Ascending aorta (tissue), 2 donors: ENCODE measurements at places on chromosomes 7 and 10. TPM values are rescaled to one million over a fixed set of nuclear protein-coding genes. Genes with fewer than 3 reads are reported as not detected.

GRCh38 chr7:50382455-50382854 lies 67.7 kb downstream of the FIGNL1 start:
- no peaks in the 10 kb centered on the region for H3K36me3 ChIP-seq
- no peak overlapping the region for H3K4me3 ChIP-seq
- H3K4me1 ChIP-seq, result no peaks in the 10 kb centered on the region
- no peak for DNase-seq

DNA sequence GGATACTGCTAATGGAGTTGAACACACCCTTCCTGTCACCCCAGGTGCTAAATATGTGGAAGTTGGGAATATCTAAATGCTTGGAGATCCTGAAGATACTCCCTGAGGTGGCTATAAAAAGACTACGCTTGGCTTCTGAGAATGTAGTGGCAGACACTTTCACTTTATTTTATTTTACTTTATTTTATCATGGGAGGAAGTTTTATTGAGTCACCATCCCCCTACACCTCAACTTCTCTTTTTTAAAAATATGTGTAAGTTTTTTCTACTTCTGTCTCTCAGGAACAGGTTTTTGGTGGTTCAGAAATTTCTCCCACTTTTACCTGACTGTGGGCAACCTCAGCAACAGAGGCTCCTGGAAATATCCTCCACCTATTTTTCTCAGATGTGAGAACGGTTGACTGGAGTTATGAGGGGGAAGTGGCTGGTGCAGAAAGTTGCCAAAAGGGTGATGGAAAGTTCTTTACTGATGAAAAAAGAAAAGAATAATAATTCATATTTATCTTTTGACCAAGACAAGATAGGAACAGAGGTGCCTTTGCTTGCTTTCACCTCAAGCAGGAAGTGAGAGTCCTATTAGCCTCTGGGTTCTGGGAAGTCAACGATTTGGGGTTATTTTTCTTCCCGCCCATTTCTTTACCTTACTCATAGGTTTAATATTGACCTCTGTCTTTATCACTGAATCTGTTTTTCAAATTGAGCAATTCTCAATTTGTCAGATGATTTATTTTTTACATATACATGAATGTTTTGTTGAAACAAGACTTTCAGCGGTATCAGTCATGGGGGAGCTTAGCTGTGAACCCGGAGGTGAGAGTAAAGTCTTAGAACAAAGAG lies 103.6 kb downstream of the AHR start:
- no peak for DNase-seq
- H3K27me3 ChIP-seq, result no peaks in the 10 kb centered on the region
- no peak overlapping the region for H3K27ac ChIP-seq
- H3K36me3 ChIP-seq, result no peaks in the 10 kb centered on the region
- no peak overlapping the region for H3K4me3 ChIP-seq

DNA sequence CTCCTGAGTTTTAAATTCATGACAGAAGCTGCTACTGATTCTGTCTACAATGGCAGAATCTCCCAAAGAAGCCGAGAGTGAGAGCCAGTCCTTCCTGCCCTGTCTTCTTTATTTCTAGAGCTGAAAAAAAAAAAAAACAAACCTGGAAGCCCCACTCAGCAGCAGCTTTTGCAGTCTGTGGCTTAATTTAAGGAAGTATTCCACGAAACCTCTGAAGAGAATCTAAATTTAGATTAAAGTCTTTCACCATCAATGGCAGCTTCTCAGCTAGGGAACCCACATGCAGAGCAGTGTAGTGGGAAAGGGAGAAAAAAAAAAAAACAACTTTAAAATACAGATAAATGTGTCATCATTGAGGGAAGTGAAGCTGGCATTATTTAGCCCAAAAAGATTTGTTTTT lies 23.4 kb downstream of the SMURF1 start:
- peaks cover 27% of the 10 kb centered on the region for H3K4me1 ChIP-seq
- no peaks in the 10 kb centered on the region for H3K27me3 ChIP-seq
- DNase-seq, result no peak
- H3K27ac ChIP-seq, result peak overlapping the region; percentile 89
- no peaks in the 10 kb centered on the region for H3K36me3 ChIP-seq
- H3K4me3 ChIP-seq, result peak overlapping the region; percentile 57

DNA sequence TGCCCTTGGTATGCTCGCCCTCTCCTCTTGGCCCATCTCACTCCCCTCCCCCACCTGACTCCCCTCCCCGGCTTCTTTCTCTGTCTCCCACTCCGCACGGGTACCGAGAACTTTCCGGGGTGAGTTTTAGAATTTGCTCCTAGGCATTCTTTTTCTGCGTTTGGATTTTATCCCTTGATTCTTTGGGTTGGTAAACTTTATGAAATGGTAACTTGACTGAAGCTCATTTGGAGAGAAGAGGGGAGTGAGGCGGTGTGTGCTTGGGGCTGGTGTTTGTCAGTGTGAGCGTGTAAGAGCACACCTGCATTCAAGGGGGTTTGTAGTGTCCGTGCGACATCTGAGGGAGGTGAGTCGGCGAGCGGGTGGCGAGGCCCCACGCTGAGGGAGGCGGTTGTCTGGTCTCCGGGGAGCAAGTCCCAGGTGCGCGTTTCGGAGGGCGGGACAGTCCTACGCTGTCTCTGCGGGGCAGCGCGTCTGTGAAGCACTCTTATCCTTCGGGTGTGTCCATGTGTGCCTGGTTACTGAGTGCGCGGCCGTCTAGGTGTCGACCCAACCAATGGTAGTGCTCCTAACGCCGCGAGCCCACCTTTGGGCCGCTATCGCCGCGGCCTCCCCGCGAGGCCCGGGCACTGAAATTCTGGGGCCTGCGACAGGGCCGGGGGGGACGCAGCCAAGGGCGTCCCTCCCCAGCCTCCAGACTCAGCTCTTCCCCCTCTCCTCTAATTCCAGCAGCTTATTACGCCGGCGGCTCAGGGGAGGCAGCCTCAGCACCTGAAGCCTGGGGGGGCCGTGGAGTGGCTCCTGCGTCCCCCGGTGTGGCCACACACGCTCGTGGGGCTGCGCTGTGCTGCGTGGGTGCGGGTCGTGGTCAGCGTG lies 2.6 kb upstream of the ZNF503 start:
- peak overlapping the region; percentile 95 for H3K4me3 ChIP-seq
- peaks cover 5% of the 10 kb centered on the region for H3K4me1 ChIP-seq
- peaks cover 3% of the 10 kb centered on the region for H3K36me3 ChIP-seq
- H3K27me3 ChIP-seq, result no peaks in the 10 kb centered on the region

- H3K27me3 ChIP-seq, result no peaks in the 10 kb centered on the region
- no peaks in the 10 kb centered on the region for H3K4me1 ChIP-seq
- H3K36me3 ChIP-seq, result no peaks in the 10 kb centered on the region
Observed at GRCh38 chr7:20602306-20602705, 13.2 kb upstream of the ABCB5 start.

- H3K27ac ChIP-seq, result no peak overlapping the region
- DNase-seq, result no peak
- peaks cover 11% of the 10 kb centered on the region for H3K4me1 ChIP-seq
- no peaks in the 10 kb centered on the region for H3K27me3 ChIP-seq
- no peak overlapping the region for H3K4me3 ChIP-seq
Observed at GRCh38 chr10:80509108-80509402, 28.6 kb upstream of the SH2D4B start.

DNA sequence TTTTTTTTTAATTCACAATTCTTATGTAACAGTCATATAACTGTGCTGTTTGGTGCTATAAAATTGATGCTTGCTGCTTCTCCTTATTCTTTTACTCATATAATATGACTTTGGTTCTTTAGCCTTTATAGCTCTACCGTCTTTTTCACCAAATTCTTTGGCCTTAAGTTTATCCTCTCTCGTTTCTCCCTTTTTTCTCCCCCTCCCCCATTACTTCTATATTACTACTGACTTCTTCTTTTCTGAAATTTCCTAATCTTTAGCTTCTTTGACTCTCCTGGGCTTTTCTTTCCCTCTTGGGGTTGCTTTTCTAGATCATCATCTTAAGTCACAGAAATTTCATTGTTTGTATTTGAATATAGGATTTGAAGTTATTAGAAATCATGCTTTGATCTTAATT lies 3.8 kb downstream of the BCCIP start:
- H3K4me3 ChIP-seq, result no peak overlapping the region
- no peak for DNase-seq
- peaks cover 9% of the 10 kb centered on the region for H3K4me1 ChIP-seq
- H3K27me3 ChIP-seq, result no peaks in the 10 kb centered on the region

- no peaks in the 10 kb centered on the region for H3K36me3 ChIP-seq
- H3K4me3 ChIP-seq, result no peak overlapping the region
- no peaks in the 10 kb centered on the region for H3K27me3 ChIP-seq
- DNase-seq, result no peak
Observed at GRCh38 chr10:20855398-20856038, 41.6 kb downstream of the NEBL start.

DNA sequence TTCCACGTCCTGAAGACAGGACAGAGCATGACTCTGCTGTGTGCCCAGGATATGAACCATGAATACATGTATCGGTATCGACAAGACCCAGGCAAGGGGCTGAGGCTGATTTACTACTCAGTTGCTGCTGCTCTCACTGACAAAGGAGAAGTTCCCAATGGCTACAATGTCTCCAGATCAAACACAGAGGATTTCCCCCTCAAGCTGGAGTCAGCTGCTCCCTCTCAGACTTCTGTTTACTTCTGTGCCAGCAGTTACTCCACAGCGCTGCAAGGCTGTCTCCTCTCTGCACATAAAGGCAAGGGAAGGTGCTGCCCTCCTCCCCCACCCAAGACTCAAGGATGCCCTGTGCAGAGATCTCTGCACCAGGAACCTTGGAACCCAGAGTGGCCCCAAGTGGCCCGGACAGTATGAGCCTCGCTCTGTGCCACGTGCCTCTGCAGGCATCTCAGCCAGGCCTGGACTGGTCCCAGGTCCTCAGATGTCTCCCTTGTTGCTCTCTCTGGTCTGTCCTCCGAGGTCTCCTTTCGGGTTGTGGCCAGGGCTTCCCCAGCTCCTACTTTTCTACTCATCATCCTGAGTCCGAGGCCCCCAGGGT lies 230.3 kb upstream of the PRSS58 start:
- H3K27ac ChIP-seq, result no peak overlapping the region
- DNase-seq, result no peak
- H3K4me3 ChIP-seq, result no peak overlapping the region
- H3K36me3 ChIP-seq, result no peaks in the 10 kb centered on the region
- no peaks in the 10 kb centered on the region for H3K4me1 ChIP-seq
- no peaks in the 10 kb centered on the region for H3K27me3 ChIP-seq

DNA sequence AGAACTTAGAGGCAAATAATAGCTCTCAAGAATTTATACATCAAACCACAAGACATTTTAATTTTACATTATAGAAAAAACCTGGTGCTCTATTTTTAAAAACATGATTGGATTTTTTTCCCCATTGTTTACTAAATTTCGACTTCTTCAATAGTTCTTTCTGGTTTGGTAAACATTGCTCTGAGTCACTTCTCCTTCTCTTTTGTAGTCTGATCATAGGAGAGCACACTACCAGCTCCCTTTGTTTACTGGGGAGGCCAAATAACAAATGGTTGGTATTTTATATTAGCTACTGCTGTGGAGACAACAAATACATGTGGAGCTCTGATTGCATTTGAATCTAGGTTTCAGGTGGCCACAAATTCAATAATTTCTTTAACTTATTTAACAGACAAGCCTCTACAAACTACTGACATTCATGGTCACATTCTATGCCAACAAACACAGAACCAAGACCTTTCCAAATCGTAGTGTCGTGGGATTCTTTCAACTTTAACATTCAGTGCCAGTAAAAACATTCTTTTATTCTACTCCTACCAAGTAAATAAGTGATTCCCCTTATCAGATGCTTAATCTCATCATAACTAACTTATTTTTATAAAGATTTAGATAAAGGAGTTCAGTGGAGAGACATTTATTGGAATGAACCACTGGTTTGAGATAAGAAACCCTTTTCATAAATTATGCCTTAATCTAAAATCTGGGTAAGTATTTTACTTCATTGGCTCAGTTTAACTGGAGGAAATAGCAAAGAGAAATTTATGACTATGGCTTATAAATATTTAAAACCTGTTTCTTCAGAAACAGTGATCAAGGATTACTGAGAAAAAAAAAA lies 17.7 kb upstream of the FXYD4 start:
- no peak for DNase-seq
- H3K27me3 ChIP-seq, result no peaks in the 10 kb centered on the region
- no peaks in the 10 kb centered on the region for H3K36me3 ChIP-seq
- H3K4me3 ChIP-seq, result no peak overlapping the region
- H3K4me1 ChIP-seq, result no peaks in the 10 kb centered on the region
- H3K27ac ChIP-seq, result no peak overlapping the region

- peak overlapping the region; percentile 16 for H3K27ac ChIP-seq
- H3K4me1 ChIP-seq, result peaks cover 6% of the 10 kb centered on the region
- H3K36me3 ChIP-seq, result peaks cover 20% of the 10 kb centered on the region
- no peak for DNase-seq
- H3K4me3 ChIP-seq, result no peak overlapping the region
Observed at GRCh38 chr10:74079028-74079935, 71.3 kb downstream of the AP3M1 start.

DNA sequence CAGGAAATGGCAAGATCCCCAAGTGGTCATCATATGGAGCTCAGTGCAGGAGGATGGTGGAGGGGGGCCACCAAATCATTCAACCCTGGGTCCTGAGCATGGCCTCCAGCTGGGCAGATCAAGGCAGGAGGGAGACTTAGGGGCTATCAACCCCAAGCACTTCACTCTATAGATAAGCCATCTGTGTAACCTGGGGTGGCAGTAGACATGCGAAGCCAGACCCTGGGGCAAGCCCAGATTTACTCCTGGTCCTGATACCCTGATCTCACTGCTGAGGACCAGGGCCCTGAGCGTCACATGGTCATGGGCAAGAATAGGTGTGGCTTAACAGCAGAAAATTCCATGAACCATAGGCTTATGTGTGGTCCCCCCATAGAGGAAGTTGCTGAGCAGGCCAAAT lies 173.0 kb upstream of the ADCY1 start:
- DNase-seq, result no peak
- no peaks in the 10 kb centered on the region for H3K27me3 ChIP-seq
- no peaks in the 10 kb centered on the region for H3K36me3 ChIP-seq
- H3K4me1 ChIP-seq, result no peaks in the 10 kb centered on the region
- H3K4me3 ChIP-seq, result no peak overlapping the region

ZYX gene
- 320 TPM for total RNA-seq

COL17A1 gene
- total RNA-seq, result 0.64 TPM

TCF7L2 gene
- total RNA-seq, result 8.2 TPM

CCL24 gene
- not detected for total RNA-seq

GSTO1 gene
- total RNA-seq, result 62.2 TPM

GIMAP5 gene
- 89.3 TPM for total RNA-seq

SERPINE1 gene
- total RNA-seq, result 1,267 TPM

ABCC2 gene
- 0.96 TPM for total RNA-seq

MSMB gene
- total RNA-seq, result not detected

TWIST1 gene
- 2.0 TPM for total RNA-seq
